Fibroblast of skin of scalp (primary cell): ENCODE measurements at places on chromosomes 12 and 14.

DNA sequence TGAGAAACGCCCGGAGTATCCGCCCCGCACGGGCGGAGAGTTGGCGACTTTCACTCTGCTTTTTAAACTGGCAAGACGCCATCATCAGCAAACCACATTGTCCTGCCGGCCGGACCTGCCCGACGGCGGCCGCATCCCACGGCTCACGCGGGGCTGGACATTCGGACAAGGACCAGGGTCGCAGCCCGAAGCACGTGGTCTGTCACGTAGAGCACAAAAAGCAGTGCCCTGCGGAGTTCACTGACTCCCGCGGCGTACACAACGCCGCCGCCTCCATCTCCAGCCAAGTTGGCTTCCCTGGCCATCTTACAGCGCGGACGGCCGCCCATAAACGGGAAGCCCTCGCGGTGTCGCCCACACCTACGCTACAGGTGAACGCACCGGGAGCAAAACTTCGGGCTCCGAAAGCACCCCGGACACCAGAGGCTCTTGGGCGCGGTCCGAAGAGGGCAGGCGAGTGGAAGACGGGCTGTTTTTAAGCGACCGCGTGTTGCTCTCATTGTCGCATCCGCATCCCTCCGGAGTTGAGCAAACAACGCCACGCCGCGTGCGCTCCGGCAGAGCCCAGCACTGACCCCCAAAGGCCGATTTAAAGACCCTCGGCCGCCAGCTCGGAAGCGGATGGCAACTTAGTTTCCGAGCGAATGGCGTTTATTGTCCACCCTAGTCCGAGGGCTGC lies 966 bp downstream of the SINHCAF start:
- peak; percentile 52 for DNase-seq

DNA sequence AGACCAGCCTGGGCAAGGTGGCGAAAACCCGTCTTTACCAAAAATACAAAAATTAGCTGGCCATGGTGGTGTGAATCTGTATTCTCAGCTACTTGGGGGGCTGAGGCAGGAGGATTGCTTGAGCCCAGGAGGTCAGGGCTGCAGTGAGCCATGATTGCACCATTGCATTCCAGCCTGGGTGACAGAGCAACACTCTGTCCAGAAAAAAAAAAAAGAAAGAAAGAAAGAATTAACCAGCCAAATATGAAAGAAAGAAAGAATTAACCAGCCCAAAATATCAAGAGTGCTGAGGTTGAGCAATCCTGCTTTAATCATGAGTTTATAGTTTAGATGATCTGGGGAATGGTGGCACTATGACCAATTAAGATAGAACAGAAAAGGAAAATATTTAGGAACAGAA lies 3.5 kb upstream of the ACTN1 start:
- DNase-seq, result peak; percentile 50

GRCh38 chr12:78271546-78271945 lies 440.9 kb downstream of the NAV3 start:
- peak; percentile 22 for DNase-seq

GRCh38 chr12:66590275-66590985 lies 88.4 kb downstream of the GRIP1 start:
- no peak for DNase-seq

GRCh38 chr12:122067966-122068365 lies 10.6 kb upstream of the MLXIP start:
- DNase-seq, result no peak

GRCh38 chr12:107225635-107226034 lies 132.3 kb upstream of the CRY1 start:
- DNase-seq, result peak; percentile 82

DNA sequence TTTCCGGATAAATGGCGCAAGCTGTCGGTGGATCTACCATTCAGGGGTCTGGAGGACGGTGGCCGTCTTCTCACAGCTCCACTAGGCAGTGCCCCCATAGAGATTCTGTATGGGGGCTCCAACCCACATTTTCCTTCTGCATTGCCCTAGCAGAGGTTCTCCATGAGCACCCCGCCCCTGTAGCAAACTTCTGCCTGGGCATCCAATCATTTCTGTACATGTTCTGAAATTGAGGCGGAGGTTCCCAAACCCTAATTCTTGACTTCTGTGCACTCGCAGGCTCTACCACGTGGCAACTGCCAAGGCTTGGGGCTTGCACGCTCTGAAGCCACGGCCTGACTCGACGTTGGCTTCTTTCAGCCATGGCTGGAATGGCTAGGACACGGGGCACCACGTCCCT lies 5.1 kb upstream of the SERPINA10 start:
- no peak for DNase-seq

GRCh38 chr14:95156161-95157047 lies 925 bp downstream of the DICER1 start:
- DNase-seq, result peak; percentile 31

DNA sequence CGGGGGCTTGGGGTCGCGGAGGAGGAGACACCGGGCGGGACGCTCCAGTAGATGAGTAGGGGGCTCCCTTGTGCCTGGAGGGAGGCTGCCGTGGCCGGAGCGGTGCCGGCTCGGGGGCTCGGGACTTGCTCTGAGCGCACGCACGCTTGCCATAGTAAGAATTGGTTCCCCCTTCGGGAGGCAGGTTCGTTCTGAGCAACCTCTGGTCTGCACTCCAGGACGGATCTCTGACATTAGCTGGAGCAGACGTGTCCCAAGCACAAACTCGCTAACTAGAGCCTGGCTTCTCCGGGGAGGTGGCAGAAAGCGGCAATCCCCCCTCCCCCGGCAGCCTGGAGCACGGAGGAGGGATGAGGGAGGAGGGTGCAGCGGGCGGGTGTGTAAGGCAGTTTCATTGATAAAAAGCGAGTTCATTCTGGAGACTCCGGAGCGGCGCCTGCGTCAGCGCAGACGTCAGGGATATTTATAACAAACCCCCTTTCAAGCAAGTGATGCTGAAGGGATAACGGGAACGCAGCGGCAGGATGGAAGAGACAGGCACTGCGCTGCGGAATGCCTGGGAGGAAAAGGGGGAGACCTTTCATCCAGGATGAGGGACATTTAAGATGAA lies 630 bp downstream of the FOS start:
- DNase-seq, result peak; percentile 55

- DNase-seq, result no peak
Measured at GRCh38 chr14:93928184-93929047, 1.3 kb downstream of the FAM181A start.
